Smooth muscle cell of bladder (primary cell): ENCODE measurements at places on chromosomes 4 and X. TPM values are rescaled to one million over a fixed set of nuclear protein-coding genes. Genes with fewer than 3 reads are reported as not detected.

Gene TMEM150C
- total RNA-seq: 0.65 and 2.7 TPM in 2 replicates

Gene POLN
- 2.3 and 4.0 TPM in 2 replicates for total RNA-seq

Gene TCEAL6
- not detected in 2 replicates for total RNA-seq

Gene SMARCA5
- total RNA-seq: 32.6 and 42.2 TPM in 2 replicates

Gene CXCL3
- 4.0 and 18.5 TPM in 2 replicates for total RNA-seq

Gene ARMCX2
- total RNA-seq: 76.7 and 109 TPM in 2 replicates
